HuH-7 (cell line): ENCODE measurements at places on chromosomes 6 and 20.
A peak's percentile ranks its signal among the peaks of the same experiment; 100 is the strongest.

DNA sequence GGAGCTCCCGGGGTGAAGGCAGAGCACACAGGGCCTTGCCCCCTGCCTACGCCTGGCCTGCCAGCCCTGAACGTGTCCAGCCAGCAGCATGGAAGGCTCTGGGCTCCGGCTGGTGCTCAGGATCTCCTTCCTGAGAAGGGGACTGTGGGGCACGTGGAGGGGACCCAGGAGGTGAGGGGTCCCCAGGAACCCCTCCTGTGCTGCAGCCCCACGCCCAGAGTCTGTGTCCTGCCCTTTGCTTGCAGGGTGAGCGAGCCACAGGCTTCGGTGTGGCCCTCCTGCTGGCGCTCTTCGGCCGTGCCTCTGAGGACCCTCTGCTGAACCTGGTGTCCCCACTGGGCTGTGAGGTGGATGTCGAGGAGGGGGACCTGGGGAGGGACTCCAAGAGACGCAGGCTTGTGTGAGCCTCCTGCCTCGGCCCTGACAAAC, 22.3 kb downstream of the NPEPL1 start:
- DNase-seq, result peak; percentile 5

DNA sequence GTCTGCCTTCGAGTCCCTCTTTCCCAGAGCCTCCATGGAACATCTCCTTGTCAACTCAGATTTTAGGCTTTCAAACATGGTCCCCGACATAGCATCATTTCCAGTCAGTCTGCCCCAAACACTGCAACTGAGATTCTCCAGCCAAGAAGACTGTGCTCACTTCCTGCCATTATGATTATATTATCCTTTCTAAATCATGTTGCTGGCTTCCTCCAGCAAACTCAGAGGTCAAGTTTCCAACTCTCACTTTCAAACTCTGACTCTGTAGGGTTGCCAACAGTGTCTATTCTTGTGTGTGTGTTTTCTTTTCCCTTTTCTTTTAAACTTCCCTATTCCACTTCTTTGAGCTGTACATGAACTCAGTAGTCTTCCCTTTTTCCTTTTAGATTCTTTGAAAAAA, 61.2 kb upstream of the TRAF3IP2 start:
- DNase-seq, result no peak

DNA sequence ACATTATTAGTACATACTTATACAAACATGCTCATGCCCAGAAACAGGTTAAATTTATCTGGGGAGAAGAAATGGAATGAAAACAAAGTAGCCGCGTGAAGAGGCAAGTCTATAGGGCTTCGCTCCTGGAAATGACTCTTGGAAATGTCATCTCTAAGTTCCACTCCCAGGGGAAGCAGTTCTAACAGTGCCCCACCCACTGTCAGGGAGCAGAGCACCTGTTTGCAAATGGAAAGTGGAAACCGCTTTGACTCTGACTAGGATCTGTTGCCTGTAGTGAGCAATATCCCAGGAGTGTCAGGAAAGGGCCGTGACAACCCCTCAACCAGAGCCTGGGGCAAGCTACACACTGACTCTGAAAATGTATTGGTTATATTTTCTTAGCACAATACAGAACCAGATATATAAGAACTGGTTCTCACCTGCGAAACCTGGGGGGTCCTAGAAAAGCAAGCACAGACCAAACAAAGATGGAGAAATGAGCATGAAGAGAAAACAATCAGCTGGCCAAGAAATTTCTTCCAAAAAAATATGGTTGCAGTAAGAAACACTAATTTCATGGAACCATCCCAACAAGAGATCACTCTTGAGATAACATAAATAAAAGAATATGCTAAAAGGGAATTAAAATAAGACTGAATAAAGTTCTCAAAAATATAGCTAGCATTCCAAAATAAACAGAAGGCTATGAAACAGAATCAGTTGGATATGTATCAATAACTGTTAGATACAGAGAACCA, 47.5 kb upstream of the CRISP1 start:
- no peak for DNase-seq

DNA sequence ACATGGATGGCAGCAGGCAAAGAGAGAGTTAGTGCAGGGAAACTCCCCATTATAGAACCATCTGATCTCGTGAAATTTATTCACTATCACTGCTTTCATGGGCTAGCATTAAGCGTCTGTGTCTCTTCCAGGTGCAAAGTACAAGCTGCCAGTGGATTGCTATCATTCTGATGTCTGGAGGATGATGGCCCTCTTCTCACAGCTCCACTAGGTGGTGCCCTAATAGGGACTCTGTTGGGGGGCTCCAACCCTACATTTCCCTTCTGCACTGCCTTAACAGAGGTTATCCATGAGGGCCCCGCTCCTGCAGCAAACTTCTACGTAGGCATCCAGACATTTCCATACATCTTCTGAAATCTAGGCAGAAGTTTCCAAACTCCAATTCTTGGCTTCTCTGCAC, 347.8 kb upstream of the HS3ST5 start:
- no peak for DNase-seq

- no peak for DNase-seq
These were observed 8.8 kb upstream of the TPD52L1 start for GRCh38 chr6:125144822-125145221.

DNA sequence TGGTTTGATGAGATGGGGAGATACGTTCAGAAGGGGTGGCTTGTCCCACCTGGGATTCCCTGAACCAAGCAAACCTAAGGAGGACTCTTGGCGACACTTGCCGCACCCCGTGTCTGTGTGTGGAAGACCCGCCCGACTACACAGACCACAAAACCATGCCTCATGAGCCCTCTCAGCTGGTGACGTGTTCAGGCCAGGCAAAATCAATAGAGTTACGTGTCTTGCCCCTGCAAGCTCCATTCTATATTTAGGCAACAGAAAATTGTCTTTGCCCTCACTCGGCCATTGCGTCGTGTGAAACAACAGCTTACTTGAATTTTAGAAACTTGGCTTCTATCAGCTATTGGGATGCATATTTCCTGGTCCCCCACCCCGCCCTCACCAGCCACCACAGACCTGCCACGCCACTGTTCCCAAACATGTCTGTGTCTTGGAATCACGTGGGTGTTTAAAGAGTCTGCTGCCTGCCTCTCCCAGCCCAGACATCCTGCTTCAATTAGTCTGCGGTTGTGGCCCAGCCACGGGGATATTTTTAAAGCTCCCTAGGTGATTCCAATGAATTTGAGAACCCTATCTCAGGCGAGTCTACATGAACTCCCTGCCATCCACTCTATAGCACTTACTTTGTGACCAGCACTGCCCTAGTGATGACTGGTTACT, 279.2 kb upstream of the EXOC2 start:
- DNase-seq, result no peak

DNA sequence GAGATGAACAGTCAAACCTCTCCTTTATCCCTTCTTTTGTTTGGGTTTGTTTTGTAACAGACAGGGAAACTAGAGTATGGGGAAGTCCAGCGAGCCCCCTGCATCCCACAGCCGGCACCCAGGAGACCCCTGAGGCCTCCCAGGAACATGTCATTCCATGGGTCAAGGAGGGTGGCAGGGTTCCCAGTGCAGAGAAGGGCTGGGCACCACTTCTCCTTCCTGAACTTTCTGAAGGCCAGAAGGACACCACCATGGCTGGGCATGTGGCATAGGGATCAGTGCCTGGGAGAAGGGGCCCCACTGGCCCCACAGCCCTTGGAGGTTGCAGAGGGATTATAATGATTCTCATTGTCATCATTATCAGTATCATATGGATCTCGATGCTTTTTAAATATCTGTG, 13.9 kb upstream of the CST7 start:
- DNase-seq, result no peak

DNA sequence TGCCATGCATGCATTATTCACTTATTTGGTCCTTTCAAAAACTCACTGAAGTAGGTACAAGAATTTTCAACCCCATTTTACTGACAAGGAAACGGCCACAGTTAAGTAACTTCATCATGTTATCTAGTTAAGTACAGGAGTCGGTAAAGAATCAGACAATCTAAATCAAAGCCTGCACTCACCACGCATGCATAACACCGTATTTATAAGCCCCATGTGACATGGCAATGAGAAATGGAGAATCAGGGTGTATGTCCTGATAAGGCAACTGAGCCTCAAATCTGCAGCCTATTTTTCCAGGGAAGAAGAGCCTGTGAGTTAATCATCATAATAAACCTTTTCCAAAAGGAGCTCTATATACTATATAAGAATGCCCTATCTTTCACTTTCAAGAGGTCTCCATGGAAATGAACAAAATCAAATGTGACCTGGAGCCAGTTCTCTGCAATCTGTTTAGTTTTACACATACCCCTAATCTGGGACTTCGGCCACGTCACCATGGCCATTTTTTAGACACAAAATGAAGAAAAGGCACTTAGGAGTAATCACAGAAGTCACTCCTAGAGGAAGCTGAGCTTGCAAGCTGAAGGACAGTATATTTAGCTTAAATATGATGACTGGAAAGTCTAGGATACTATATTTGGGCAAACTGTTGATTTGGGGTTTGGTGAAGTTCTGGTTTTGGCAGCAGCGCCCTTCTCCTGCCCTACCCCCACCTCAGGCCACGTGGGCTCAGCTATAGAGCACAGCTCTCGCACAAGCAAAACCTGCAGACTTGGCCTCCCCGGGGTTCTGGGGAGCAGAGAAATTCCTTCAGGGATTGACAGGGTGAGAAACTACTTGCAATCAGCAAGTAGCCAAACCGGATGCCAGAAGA, 19.2 kb downstream of the TRAM2 start:
- DNase-seq, result no peak

GRCh38 chr20:12317433-12317832, 399.7 kb downstream of the BTBD3 start:
- no peak for DNase-seq

DNA sequence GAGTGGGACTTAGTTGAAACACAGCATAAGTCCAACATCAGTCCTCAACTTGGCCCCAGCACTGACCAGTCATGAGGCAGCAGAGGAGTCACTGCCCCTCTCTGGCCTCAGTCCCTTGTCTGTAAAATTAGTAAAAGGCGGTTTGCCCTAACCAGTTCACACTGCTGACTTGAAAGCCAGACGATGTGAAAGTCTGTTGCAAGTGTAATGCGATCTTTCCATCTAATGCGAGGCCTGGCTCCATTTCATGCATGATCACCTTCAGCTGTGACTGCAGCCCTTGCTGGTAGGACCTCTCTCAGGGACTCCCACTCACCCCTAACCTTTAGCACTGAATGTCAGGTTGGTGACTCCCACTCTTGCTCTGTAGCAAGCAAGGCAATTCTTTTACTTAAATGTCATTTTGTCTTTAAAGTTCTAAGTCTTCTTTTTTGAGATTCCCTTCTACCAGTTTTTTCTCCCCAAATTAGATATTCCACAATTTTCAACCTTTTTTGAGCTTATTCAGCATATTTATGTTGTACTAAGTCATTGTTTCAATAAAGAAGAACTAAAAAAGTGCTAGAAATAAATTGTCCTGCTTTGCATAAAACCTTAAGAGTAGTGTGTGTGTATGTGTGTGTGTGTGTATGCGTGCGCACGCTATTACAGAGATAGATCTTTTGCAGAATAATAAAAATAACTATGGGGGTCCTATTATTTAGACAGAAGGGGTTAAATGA, 245.5 kb downstream of the PACRG start:
- DNase-seq, result no peak

DNA sequence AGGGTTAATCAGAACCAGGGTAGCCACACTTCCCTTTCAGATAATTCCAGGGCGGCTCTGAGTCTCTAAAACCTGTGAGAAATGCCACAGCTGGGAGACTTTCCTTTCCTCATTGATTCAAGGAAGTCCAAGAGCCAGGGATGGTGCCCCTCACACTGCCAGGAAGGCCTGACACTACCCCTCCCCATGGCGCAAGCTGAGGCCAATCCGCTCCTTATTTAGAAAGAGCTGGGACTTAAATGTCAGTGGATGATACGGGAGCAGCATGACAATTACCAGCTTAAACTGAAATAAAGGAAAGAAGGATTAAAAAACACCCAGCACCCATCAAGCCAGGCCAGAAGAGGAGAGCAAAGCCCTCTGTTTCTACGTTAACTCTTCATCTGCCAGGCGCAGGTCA, 244.4 kb downstream of the LRFN2 start:
- no peak for DNase-seq

DNA sequence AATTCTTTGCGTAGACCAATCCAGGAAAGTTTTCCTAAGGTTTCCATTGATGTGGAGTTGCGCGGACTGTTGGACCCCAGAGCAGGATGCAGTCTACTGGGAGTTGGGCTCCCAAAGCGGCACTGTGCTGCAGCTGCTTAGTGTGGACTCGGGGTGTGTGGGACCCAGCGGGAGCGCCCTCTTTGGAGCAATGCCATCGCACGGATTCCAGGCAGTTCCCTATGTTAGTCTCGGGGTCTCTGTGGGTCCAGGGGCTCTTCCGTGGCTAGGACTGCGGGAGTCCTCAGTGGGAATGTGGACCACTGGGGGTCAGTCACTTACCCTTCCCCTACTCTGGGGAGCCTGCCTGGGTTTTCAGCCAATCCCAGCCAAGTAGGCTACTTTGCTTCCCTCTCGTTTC, 151.7 kb upstream of the OLIG3 start:
- no peak for DNase-seq

- DNase-seq, result no peak
These were observed 259.9 kb downstream of the FOXA2 start for GRCh38 chr20:22324505-22324904.

- DNase-seq, result no peak
These were observed 5.6 kb upstream of the IFNGR1 start for GRCh38 chr6:137224799-137225198.

DNA sequence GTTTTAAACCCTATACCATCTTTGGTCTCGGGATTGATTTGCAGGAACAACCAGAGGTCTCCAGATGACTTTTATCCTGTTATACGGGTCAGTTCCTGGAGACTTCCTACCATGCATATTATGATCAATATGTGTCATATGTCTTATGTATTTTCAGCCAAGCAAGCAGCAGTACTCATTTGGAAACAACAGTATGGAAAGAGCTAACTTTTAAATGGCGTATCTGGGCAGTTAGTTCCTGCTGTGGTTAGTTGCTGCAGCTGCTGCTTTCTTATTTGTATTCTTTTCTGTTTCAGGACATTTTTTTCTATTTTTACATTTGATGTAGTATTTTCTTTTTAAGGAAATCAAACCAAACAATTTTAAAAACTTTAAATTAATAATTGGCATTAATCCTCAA, 207.5 kb downstream of the MANEA start:
- no peak for DNase-seq

GRCh38 chr6:98970469-98970868, 22.7 kb upstream of the FBXL4 start:
- DNase-seq, result no peak

- no peak for DNase-seq
These were observed 10.6 kb downstream of the PRIM2 start for GRCh38 chr6:57328074-57328473.
